ENCODE measurements at places on chromosomes 2 and 18. TPM values are rescaled to one million over a fixed set of nuclear protein-coding genes. Genes with fewer than 3 reads are reported as not detected.

Gene G6PC2
- total RNA-seq: not detected

Gene REG3G
- not detected for total RNA-seq

Gene RAB17
- not detected for total RNA-seq

Gene REG3A
- not detected for total RNA-seq

Gene GPR39
- total RNA-seq: 5.1 TPM

Gene OR6B2
- not detected for total RNA-seq

Gene ACMSD
- total RNA-seq: not detected

Gene TP53I3
- total RNA-seq: 5.1 TPM

Gene RGPD4
- not detected for total RNA-seq

Gene NTSR2
- not detected for total RNA-seq

Gene HMSD
- total RNA-seq: 0.12 TPM

Gene DSG2
- 26.4 TPM for total RNA-seq

- no peak for DNase-seq
These were observed 95.2 kb upstream of the BARD1 start for GRCh38 chr2:214904634-214905033.

GRCh38 chr2:104523921-104524320 is 330.0 kb upstream of the POU3F3 start:
- DNase-seq: no peak

DNA sequence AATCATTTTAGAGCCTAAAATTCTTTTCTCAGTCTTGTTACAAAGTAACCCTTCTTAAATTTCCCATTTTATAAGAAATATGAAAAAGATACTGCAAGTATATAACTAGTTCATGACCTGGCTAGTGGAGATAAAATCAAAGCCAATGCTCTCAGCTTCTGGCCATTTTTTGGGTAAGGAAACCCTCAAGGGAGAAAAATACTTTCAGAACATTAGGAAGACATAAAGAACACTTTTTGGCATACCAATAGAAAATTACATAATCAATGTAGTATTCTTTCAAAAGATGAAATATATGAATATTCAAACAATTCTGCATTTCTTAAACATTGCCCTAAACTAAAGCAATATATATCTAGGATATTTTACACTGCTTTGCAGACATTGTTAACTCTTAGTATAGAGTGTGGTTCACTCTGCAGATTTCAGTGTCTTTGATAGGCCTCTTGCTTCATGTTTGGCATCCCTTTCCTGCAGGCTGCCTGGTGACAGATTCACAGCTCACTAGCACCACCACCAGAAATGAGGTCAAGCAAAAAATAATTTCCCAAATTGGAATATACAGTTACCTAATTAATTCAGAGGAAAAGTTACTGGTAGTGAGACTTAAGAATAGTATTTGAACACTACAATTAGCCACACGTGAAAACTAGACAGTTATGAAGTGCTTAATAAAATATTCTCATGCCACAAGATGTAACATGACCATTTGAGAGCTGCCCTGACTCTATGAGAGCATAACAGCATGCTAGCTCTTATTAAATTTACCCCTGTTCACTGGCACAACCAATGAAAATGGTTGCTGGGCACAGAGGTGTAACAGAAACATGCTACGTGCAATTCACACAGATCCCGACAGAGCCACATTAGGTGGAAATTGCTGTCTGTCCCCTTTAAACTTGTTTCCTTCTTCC is 36.0 kb downstream of the PAIP2B start:
- DNase-seq: no peak

GRCh38 chr2:46570396-46570795 is 91.0 kb downstream of the TMEM247 start:
- no peak for DNase-seq

DNA sequence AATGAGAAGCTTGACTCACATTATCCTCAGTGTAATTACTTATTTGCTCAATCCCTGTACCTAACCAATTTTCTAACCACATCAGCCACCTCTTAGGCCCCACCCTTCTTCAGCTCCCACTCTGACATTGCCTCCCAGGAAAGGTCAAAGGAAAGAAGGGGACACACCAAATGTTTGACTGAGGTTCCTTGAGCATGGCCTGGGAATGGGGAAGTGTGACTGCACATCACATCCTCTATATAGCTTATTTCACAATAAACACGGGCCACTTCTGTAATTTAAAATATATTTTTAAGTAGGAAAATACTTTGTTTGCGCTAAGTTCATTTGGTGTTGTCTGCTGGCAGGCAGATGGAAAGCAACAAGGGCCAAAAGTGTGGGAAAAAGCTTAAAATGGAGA is 3.0 kb upstream of the FIGLA start:
- no peak for DNase-seq

GRCh38 chr2:126832014-126832413 is 66.7 kb upstream of the TEX51 start:
- no peak for DNase-seq

DNA sequence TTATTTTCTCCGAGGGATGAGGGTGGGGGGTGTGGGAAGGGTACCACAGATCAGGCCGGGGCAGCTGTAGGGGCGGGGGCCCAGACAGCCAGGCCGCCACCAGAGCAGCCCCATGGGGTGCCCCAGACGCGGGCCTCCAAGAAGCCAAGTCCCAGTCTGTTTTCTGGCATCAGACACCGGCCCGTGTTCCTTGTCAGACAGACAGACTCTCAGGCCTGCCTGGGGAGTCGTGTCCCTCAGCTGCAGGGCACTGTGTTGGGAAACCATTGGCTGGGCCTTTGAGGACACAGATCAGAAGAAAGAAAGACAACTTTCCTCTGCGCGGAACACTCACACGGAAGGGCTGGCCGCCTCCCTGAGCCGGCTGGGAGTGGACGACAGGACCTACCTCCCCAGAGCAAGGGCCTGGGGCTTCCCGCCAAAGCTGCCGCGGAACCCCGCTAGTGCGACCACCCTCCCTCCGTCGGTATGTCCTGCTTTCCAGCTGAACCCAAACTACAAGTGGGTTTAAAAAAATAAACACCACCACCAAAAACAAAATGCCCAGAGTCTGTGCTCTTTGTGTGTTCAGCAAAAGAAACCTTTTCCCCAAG is 88.0 kb downstream of the SMAD7 start:
- DNase-seq: no peak

DNA sequence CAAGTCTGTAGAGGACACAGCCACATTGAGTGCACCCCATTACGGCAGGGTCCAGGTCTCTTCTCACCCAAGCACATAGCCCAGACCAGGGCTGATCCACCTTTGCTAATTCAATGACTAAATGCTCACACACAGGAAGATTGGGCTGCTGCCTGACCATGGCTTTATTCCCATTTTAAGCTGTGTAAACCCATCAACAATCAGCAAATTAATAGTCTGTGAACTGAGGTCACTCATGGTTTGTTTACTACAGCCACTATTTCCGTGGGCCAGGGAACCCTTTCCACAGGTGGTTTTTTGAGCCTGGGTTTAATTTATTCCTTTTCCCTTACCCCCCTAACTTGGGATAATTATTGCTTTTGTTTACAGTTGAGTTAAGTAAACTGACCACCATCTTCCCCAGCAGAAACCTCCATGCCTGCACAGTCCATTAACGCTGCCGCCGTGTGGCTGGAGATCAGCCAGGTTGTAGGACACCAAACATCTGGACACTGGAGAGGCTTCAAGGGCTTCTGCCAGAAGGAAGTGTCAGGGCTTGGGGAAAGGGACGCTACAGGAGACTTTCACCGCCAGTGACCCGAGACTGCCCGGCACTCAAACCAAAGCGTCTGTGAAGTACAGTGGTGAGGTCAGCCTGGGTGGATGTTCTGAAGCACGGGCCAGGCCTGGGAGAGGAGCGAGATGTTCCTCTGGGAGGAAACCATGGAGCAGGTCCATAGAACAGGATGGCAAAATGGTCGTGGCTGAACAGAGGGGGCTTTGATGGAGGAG is 282.9 kb downstream of the DYSF start:
- peak; percentile 34 for DNase-seq

DNA sequence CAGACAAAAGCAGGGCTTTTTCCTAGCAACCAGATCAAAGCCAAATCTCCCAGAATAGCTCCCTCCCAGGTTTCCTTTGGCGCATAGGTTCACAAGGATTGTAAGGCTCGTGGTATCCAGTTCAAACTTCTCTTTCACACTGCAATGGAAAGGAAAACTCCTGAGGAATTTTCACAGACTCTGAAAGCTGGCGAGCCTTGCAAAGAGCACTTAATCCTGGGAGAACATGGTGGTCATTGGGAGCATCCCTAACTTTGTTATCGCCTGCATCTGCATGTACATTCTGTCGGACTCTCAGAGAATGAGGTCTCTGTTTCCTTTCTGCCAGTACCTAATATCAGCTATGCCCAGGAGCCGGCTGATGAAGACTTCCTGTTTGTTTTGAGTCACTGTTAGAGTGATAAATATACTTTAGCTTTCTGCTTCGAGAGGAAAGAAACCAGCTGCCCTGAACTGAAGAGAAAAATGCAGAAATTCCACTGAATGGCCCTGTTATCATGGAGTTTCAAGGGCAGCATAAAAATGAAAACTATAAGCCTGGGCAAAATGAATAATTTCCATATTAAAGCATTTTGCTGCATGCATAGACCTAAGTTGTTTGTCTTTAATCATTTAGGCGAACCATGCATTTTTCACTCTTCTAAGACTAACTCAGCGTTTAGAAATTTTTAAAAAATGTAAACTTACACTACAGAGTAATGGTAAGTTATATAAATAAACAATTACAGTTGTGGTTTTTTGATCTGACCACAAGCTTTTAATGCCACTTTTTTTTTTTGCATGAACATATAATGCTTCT is 76.4 kb upstream of the ZEB2 start:
- DNase-seq: peak; percentile 87

DNA sequence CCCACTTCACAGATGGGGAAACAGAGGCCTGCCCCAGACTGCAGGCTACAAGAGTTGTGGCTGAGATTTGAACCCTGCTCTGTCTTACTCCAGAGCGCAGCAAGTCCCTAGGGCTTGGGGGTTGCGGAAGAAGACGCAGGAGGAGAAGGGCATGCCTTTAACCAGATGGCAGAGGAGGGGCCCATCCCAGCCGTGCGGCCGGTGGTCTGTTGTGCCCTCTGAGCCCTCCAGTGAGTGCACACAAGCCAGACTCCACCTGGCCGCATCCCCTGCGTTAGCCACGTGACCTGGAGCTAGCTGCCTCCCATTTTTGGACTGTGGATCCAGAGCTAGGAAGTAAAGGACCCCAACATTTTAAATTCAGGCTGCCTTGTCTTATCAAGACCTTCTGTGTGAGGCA is 2.8 kb downstream of the KCNIP3 start:
- DNase-seq: no peak

DNA sequence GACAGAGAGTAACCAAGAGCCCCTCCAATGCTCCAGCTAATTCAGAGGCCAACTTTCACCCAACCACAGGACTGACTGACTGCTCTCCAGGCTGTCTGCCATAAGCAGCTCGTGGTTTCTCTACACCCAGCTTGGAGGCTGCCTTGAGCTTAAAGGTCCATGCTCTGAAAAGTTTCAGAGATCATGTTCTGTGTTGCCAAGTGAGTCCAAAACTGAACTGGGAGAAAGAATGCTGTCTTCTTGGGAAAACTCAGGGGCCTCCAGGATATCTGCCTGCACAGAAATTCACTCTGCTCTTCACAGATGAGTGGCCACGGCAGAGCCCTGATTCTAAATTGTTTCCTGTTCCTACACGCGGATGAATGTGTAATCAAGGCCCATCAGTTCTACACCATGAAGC is 51.1 kb downstream of the LPIN2 start:
- no peak for DNase-seq

DNA sequence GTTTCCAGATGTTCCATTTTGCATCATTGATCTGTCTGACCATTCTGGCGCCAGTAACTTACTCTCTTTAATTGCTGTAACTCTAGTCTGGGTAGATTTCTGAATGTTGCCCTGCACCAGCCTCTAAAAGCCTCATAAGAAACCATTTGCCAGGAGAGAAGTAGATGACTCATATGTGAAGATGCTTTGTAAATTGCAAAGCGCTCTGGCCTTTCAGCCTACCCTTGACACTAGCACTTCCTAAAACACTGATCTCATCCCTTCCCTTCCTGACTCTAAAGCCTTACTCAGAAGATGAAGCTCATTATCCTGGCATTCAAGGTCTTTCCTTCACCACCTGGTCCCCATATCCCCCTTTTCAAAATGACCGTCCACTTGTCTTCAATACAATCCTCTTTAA is 193.2 kb upstream of the MEX3C start:
- peak; percentile 6 for DNase-seq

- DNase-seq: no peak
These were observed 45.4 kb downstream of the ODC1 start for GRCh38 chr2:10402653-10403215.

DNA sequence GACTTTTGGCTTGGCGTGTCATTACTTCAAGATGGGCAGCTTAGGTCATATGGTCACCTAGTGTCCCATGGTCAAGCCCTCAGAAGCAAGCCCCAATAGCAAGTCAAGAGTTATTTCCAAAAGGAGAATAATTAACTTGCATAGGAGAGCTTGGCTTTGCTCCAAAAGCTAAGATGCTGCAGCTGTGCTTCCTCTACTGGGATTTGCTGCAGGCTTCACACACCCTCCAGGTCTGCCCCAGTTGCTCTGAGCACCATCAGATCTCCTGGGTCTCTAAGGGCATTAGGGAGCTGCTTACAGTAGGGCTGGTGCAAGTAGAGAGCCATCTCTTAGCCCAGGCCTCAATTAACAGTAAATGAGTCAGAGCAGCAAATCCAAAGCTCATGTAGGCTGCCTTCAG is 46.6 kb downstream of the THUMPD2 start:
- no peak for DNase-seq

GRCh38 chr2:120791243-120791961 is 55.7 kb downstream of the GLI2 start:
- DNase-seq: no peak

GRCh38 chr2:207663870-207664545 is 38.8 kb upstream of the METTL21A start:
- no peak for DNase-seq

GRCh38 chr2:174675615-174676014 is 78.0 kb upstream of the WIPF1 start:
- DNase-seq: no peak

DNA sequence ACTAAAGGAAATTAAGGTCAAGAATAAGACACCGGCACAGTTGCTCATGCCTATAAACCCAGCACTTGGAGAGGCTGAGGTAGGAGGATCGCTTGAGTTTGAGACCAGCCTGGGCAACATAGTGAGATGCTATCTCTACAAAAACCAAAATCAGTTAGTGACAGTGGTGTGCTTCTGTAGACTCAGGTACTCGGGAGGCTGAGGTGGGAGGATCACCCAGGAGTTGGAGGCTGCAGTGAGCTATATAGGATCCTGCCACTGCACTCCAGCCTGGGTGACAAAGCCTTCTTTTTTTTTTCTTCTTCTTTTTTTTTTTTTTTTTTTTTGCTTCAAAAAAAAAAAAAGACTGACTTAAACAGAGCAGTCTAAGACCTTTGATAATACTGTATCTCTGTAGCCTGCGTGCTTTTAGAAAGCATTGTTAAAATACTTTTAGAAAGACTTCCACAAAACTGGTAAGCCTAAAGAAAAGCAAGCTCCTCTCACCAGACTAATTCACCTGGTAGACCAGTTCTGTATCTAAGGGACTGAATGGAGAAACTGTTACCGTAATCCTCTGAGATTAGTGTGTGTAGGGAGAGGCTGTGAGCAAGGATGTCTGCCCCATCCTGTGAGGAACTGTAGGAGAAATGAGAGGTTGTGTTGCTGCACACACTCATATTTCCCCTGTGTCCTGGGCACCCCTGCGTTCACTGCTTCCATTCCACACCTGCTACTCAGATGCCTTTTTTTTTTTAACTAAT is 10.8 kb downstream of the RAB12 start:
- no peak for DNase-seq

GRCh38 chr2:206368484-206368883 is 74.8 kb upstream of the ADAM23 start:
- no peak for DNase-seq

GRCh38 chr2:41937921-41938708 is 109.7 kb upstream of the PKDCC start:
- no peak for DNase-seq

Measured in H4 (cell line).